Activated CD4-positive, alpha-beta memory T cell treated with anti-CD3 and anti-CD28 coated beads, Interleukin-2, amount 10 ng/mL, durations not matched to agents 7 days and 5 days (primary cell): ENCODE measurements at places on chromosomes 5 and 9. TPM values are rescaled to one million over a fixed set of nuclear protein-coding genes. Genes with fewer than 3 reads are reported as not detected.

Gene PCDHA9
- not detected for total RNA-seq

Gene GABRA1
- not detected for total RNA-seq

Gene KLF4
- total RNA-seq: 0.35 TPM

Gene OGN
- not detected for total RNA-seq

Gene CAMK2A
- total RNA-seq: not detected

Gene GAPT
- not detected for total RNA-seq

DNA sequence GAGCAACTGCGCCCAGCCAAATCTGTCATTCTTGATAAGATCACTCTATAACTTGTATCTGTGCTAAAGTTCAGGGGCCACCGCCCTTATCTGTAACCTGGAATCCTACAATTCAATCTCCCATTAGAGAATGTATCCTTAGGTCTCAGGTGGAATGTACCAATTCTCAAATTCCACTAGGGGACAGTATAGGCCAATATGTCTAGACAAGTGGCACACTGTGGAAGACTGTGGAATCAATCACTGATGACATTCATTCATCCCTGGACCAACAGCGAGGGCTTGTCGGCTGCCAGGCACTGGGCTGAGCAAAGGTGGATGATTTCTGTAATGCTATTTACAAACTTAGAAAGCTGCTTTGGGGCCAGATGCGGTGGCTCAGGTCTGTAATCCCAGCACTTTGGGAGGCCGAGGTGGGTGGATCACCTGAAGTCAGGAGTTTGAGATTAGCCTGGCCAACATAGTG lies 28.7 kb upstream of the MEGF9 start:
- H3K27ac ChIP-seq: no peak overlapping the region
- no peaks in the 10 kb centered on the region for H3K36me3 ChIP-seq
- no peak overlapping the region for H3K4me3 ChIP-seq
- peaks cover 5% of the 10 kb centered on the region for H3K4me1 ChIP-seq
- peaks cover 2% of the 10 kb centered on the region for H3K27me3 ChIP-seq
- no peak for DNase-seq

DNA sequence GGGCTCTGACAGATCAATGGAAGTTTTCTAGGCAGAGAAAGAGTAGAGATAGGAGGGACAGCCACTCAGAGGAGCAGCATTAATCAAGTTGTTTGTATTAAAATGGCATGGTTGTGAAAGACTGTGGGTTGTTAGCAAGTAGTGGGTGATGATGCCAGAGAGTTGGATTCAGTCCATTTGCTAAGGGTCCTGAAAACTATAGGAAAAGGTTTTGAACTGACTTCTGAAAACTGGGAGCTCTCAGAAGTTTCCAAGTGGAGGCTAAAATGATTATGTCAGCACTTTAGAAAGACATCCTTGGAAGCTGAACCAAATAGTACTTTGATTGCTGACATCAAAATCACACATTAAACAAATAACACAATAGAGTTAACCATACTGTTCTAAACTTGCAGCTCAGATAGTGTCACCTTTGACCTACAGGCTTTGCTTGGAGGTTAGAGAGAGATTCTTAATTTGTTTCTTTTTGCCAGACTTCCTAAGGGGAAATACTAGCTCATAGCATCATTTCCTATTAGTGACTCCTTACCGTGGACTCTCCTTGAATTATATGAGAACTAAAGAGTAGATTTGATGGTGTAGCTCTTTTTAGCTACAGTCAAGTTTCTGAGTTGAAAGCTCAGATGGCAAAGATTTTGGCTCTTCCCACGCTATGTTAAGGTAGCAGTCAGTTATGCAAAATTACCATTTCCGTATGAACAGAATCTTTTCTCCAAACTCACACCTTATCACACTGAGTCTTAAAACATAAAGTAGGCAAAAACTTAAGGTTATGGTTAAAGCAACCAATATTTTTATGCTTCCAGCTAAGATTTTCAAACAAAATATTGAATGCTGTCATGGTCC lies 277.1 kb downstream of the NR3C1 start:
- H3K4me3 ChIP-seq: no peak overlapping the region
- peaks cover 7% of the 10 kb centered on the region for H3K36me3 ChIP-seq
- no peak for DNase-seq
- H3K4me1 ChIP-seq: peaks cover 7% of the 10 kb centered on the region

DNA sequence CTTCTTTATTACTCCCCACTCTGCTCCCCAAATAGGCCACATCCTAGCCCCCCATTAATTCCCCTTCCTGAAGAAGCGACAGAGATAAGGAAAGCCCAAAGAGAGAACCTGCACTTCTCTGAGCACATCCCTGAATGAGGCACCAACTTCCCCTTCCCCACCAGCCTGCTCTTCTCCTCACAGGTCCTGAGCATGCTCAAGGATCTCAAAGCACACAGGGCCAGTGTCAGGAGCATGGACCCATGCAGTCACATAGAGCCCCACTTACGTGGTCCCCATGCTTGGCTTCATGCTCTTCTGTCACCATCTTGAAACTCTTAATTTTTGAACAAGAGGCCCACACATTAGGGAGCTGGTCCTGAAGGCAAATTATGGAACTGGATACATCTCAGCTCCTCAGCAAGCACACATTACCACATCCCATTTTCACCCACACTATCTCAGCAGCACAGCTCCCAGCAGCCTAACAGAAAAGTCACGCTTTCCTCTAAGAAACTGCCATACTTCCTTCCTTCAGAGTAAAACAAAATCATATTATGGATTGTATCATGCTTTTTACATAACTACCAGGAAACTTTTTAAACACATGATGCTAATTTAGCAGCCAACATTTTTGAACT lies 99.8 kb downstream of the NFIB start:
- H3K4me3 ChIP-seq: no peak overlapping the region
- H3K27me3 ChIP-seq: no peaks in the 10 kb centered on the region
- no peaks in the 10 kb centered on the region for H3K36me3 ChIP-seq
- H3K27ac ChIP-seq: no peak overlapping the region
- no peak for DNase-seq

DNA sequence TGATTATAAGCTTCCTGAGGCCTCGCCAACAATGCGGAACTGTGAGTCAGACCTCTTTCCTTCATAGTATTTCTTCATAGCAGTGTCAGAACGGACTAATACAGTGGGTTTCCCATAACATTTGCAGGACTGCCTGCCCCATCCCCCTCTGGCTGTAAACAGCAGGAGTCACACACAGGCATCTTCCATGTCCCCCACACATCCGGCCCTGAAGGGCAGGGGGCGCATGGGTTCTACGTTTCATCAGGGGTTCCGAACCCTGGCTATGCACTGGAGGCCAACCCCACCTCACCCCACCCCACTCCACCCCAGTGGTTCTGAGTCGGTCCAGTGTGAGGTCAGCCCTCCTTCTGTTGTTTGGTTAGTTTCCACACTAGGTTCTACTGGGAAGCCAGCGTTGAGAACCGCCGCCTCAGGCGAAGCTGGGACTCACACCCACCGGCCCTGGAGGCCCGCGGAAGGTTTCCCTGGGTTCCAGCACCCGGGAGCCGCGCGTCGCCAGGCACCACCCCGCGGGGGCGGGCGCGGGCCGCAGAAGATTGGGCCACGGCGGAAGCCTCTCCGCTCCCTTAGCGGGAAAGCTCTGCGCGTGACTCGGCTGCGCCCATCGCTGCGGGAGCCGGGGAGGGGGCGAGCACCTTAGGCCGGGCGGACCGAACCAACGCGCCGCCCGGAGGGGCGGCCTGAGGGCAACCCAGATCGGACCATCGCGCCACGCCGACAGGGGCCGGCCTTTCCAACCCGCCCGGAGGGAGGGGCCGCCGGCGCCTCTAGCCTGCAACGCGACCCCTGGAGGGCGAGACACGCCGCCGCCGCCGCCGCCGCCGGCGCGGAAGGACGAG lies at the start of gene RUSC2:
TSS of gene RUSC2 (plus strand) at position 799 of the 842 bp plus-strand sequence. CDS start 56,411 bp downstream, outside the sequence.
- H3K27me3 ChIP-seq: peaks cover 31% of the 10 kb centered on the region
- H3K4me3 ChIP-seq: peak within 1 kb of the TSS; percentile 71
- H3K4me1 ChIP-seq: peaks cover 24% of the 10 kb centered on the region
- DNase-seq: peak; percentile 47
- no peak within 1 kb of the TSS for H3K27ac ChIP-seq

DNA sequence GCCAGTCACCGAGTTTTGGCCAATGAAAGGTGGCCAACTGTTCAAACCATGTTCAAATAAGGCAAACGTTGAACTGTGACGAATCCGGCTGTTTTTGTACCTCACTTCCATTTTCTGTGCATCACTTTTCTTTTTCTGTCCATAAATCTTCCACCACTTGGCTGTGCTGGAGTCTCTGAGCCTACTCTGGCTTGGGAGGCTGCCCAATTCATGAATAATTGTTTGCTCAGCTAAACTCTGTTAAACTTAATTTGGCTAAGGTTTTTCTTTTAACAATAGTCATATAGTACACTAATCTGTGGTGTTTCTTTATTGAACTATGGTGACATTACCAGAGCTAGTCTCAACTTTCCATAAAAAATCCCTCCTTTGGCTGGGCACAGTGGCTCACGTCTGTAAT lies 11.3 kb downstream of the NIM1K start:
- DNase-seq: no peak
- peaks cover 8% of the 10 kb centered on the region for H3K27me3 ChIP-seq
- no peak overlapping the region for H3K27ac ChIP-seq

DNA sequence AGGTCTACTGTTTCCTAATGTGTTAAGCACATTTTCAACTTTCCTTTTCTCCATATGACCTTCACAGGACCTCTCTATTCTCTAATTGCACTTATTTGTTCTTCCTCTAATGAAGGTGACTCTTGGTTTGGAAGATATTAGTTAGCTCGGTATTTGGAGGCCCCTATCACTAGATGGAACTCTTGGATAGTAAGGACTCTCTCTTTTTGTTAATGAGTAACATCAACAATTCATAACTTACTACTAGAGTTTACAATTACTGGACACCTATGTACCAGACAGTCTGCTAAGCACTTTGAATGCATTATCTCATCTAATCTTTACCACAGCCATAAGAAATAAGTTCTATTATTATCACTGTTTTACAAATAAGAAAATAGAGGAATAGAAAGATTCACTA lies 23.4 kb upstream of the PAM start:
- no peak for DNase-seq
- H3K27me3 ChIP-seq: peaks cover 15% of the 10 kb centered on the region
- no peaks in the 10 kb centered on the region for H3K4me1 ChIP-seq
- no peaks in the 10 kb centered on the region for H3K36me3 ChIP-seq
- H3K27ac ChIP-seq: no peak overlapping the region
- no peak overlapping the region for H3K4me3 ChIP-seq

DNA sequence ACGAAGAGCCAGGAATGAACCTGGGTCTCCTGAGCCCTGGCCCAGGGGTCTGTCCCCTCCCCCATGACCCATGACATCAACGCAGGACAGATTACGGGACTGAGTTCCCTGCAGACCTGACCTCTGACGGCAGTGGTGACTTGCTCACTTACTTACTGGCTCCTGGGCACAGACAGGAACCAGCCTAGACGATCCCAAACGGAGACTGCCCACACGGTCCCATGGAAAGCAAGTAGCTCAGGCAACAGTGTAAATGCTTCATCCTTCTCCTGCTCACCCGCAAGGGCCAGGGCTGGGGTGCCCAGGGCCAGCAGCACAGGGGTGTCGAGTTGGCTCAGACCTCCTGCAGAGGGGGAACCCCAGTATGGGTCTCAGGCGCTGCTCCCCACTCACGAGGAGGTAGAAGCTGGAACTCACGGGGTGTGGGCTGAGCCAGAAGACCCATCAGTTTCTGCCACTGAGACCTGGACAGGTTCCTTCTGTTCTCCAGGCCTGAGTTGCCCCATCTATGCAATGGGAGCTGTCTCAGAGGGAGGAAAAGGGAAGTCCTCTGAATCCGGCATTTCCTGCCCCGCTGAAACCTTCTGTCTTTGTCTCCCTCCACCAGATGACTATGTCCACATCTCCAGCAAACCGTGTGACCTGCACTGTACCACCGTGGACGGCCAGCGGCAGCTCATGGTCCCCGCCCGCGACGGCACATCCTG lies 5.6 kb downstream of the ADAMTSL2 start:
- no peaks in the 10 kb centered on the region for H3K4me1 ChIP-seq
- H3K27me3 ChIP-seq: peaks cover 7% of the 10 kb centered on the region
- H3K36me3 ChIP-seq: no peaks in the 10 kb centered on the region
- no peak overlapping the region for H3K27ac ChIP-seq
- DNase-seq: no peak

GRCh38 chr9:114894609-114895433 lies 35.6 kb downstream of the TNFSF8 start:
- H3K4me3 ChIP-seq: no peak overlapping the region
- peaks cover 51% of the 10 kb centered on the region for H3K36me3 ChIP-seq
- H3K27ac ChIP-seq: peak overlapping the region; percentile 74
- peaks cover 43% of the 10 kb centered on the region for H3K4me1 ChIP-seq
- H3K27me3 ChIP-seq: no peaks in the 10 kb centered on the region

GRCh38 chr5:122743261-122743660 lies 31.6 kb upstream of the SNX2 start:
- peaks cover 18% of the 10 kb centered on the region for H3K27me3 ChIP-seq
- H3K4me3 ChIP-seq: no peak overlapping the region
- no peak overlapping the region for H3K27ac ChIP-seq

DNA sequence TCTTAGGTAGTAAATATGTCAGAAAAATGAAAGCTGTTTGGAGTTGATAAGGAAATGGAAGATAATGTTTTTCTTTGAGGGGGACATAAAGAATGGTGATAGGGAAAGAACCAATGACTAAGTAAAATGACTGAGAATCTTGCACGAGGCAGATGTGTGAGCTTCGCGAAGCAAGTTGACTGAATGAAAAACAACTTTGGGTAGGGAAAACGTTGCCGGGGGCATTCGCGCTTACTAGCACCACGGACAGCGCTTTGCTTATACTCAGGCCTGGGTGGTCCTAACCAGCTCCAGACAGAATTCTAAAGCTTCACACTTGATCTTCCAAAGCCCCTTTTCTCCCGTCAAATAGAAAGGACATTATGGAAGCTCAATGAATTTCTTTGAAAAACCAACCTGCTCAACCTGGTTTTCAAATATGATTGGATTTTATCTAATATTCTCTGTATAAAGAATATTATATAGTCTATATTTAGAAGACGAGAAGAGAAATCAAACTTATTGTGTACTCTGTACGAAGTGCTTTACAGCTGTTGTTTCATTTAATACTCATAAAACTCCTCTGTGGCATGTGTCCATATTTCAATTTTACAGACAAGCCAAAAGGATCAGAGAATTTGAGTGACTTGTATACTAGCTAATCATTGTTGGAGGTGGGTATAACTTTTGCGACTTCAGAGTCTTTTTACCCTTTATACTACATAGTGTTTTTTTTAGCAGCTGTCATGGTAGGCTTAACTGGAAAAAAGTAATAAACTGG lies 1.9 kb upstream of the CDKN2B start:
- H3K4me1 ChIP-seq: peaks cover 19% of the 10 kb centered on the region
- H3K4me3 ChIP-seq: no peak overlapping the region
- H3K27me3 ChIP-seq: peaks cover 30% of the 10 kb centered on the region
- peaks cover 4% of the 10 kb centered on the region for H3K36me3 ChIP-seq
- DNase-seq: no peak

DNA sequence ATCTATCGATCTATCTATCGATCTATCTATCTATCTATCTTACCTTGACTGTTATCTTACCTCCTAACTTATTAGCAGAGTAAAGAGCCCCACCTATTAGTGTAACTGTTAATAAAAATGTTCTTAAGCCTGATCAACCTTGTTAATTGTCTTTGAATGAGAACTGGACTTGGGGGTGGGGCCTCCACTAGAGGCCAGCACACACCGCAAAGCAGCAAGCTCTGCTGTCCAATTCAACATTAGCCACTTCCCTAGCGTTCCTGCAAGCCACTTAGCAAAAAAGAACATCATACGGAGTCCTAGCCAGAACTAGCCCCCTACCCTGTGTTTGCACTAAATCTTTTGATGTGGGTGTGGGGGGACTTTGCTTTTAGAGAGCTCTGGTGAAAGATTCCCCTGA lies 515.8 kb downstream of the KDM4C start:
- H3K27me3 ChIP-seq: peaks cover 27% of the 10 kb centered on the region
- H3K36me3 ChIP-seq: no peaks in the 10 kb centered on the region
- H3K4me1 ChIP-seq: no peaks in the 10 kb centered on the region
- no peak overlapping the region for H3K27ac ChIP-seq
- no peak for DNase-seq
- H3K4me3 ChIP-seq: no peak overlapping the region
